ENCODE measurements at places on chromosomes 4 and X.

GRCh38 chrX:17414839-17415238 is 39.8 kb downstream of the NHS start:
- no peak for DNase-seq

- DNase-seq = no peak
Observed at GRCh38 chrX:129983575-129984110, 1.2 kb downstream of the BCORL1 start.

DNA sequence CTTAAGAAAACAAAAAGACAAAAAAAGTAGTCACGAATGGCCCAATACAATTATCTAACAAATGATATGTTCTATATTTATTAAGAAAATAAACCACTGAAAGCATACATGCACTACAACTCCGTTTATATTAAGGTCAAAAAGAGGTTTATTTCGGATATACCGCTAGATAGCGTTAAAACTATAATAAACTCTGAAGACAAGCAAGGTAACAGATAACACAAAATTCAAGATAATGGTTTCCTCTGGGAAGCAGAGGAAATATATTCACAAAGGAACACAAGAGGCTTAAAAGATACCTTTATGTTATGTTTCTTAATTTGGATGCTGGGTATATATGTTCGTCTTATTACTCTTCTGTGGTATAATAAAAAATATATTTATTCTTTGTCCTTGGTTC is 4.7 kb upstream of the FAM200B start:
- no peak for DNase-seq

GRCh38 chr4:113951263-113951662 is 28.2 kb downstream of the ARSJ start:
- no peak for DNase-seq

Measured in inflammatory macrophage treated with lipopolysaccharide for 1 hour (primary cell).